ENCODE measurements at places on chromosomes 13 and 19.
A peak's percentile ranks its signal among the peaks of the same experiment; 100 is the strongest.

DNA sequence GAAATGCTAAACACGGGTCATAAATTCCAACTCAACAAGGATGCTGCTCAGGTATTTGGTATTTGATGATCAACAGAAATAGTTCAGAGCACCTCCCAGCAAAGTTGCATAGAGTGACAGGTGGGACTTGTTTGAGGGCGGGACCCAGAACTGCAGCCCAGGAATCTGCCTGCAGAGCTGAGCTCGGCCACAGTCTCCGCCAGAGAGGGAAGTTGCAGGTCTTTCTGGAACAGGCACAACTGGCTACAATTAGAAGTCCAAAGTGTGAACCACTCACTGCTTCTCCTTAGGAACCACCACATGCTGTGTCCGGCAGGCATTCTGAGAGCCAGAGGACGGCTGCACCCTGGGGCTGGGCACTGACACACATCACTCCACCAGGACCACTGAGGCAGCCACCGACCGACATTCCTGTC, 1.1 kb downstream of the SLC15A1 start:
- peak; percentile 73 for DNase-seq

GRCh38 chr19:3995607-3996006, 10.3 kb upstream of the EEF2 start:
- no peak for DNase-seq

- no peak for DNase-seq
Measured at GRCh38 chr13:71018544-71018943, 848.5 kb downstream of the DACH1 start.

DNA sequence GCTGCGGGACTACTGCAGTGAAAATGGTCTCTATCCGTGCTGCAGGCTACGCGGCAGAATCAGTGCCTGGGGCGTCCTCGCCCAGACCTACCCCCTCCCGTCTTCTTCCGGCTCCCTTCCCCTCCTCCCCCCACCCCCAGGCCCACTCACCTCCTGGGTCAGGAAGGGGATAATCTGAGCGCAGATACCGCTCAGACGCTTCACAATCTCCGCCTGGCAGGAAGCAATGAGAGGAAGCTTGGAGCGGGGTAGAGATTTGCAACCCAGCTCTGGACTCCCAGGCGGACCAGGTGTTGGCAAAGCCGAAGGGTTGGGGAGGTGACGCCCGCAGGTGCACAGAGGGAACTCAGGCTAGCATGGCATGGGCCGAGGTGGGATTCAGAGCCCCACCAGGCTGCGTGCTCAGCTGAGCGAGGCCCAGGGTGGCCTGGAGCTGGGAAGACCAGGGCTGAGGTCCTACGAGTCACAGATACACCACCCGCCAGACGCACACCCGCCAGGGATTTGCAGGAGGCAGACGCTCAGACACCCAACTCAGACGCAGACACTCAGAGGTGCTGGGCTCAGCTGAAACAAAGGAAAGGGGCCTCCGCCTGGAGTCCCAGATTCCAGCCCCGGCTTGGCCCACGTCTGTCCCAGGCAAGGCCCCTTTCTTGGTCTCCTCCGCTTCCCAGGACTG, 4.1 kb downstream of the TLE2 start:
- peak; percentile 45 for DNase-seq

- no peak for DNase-seq
Measured at GRCh38 chr13:91153372-91153771, 194.1 kb upstream of the MIR17HG start.

DNA sequence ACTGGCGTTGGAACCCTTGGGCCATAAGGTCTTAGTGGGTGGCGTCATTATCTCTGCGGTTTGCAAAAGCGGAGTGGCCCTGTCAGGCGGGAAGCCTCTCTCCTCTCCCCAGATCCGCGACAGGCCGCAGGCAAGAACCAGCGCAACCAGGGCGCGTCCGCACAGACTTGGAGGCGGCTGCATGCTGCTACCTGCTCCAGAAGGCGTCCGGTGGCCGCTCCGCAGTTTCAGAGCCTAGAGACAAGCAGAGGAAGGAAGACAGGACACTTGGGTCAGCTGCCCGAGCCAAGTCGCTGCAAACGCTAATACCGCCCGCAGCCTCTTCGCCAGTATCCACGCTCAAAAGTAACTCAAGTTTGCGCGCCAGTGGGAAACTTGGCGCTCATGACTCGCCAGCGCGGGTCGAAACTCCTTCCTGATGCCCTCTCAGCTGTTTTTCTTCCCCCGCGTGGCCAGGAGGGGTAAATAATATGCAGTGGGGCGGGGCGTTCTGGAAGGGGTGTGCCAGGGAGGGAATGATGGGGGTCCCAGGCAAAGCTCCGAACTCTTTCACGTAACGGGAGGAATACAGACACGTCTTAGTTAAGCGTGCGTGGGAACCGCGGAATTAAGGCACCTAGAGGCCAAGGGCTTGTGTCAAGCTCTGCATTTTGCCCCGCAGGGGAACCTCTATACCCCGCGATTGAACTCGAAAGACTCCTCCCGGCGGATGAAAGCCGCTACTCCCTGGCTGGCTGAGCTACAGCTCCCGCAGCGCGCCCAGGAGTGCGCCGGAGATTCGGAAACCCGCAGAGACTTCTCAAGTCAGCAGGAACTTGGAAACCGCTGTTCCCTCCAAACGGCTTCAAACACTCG, at the start of gene EDNRB:
TSS of gene EDNRB (minus strand) at position 441 of the 855 bp plus-strand sequence. CDS start at position 183, 258 bp downstream.
- peak; percentile 67 for DNase-seq

GRCh38 chr13:24630121-24630520, 50.1 kb upstream of the ATP12A start:
- DNase-seq: no peak

GRCh38 chr13:34964558-34964957, 22.5 kb downstream of the NBEA start:
- no peak for DNase-seq

- peak; percentile 5 for DNase-seq
Measured at GRCh38 chr19:2170219-2170618, 6.5 kb downstream of the DOT1L start.

- no peak for DNase-seq
Measured at GRCh38 chr19:27647423-27647822, 1565.5 kb downstream of the UQCRFS1 start.

DNA sequence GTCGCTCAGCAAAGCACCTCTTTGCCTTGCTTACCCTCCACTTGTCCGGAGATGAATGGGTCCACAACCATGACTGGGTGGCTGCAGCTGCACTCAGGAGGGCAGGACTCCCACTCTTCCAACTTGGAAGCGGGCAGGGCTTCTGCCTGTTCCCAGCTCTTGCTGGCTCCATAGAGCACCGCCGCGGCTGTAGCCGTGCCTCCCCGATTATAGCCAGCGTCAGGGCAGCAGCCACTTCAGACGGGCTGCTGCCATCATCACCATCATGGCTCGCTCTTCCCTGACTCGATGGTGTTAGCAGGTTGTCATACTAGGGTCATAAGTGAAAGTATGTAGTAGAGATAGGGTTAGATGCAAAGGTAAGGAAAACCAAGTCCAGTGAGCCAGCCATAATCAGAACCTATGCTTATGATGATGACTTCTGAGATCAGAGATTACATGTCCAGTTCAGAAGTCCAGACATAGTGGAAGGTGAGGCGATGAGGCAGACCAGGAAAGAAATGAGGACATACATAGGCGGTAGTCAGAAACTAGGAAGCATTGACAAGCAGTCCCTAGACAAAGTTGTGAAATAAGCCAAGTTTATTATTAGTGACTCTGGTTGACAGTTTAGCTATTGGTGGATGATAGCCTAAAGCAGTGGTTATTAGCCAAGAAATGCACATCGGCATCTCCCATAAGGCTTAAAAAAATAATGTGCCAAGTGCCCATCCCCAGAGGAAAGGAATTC, 4.4 kb upstream of the INTS6 start:
- DNase-seq: no peak

DNA sequence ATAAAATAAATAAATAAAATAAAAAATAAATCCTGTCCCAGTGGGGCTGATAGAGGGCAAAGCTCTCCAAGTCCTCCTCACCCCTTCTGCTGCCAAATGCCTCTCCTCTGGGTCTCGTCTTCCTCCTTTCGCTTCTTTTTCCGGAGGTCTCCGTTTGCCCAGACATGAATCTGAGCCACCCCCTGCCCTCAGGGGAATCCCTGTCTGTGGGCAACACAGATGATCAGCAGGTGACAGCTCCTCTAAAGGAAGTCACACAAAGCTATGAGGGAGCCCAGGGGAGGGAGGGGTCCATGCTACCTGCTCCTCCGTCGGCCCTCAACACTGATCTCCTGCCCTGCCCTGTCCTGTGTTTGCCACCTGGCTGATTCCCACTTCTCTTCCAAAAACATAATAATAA, 479 bp downstream of the TMEM150B start:
- DNase-seq: no peak

DNA sequence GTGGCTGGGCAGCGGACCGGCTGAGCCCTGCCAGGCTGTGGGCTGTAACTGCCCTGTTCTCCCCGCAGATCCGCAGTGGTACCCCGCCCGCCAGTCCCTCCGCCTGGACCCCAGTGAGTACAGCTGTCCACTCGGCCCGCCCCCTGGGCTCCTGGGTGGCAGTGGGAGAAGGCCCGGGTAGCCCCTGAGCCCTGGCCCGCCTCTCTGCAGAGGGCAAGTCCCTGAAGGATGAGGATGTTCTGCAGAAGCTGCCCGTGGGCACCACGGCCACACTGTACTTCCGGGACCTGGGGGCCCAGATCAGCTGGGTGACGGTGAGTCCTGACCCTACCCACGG, 8.3 kb downstream of the NDUFB7 start:
- DNase-seq: no peak

DNA sequence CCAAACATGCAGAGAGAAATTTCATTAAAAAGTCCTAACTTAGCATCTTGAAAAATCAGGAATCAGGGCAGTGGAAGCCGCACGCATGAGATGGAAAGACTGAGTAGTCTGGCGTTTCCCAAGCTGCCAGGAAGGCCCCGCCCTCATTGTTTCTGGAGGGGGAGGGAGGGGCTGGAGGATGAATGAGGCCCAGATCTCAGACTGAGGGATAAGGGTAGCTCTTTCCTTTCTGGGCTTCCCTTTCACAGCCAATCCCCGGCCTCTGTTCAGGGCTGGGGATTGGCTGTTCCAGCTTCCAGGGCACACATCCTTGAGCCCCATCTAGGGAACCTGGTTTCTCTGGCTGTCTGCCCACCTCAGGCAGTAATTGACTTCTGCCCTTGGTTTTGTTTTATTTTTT, 7.3 kb downstream of the C19orf53 start:
- peak; percentile 88 for DNase-seq

- DNase-seq: no peak
Measured at GRCh38 chr13:45336025-45336800, 4.8 kb downstream of the TPT1 start.

DNA sequence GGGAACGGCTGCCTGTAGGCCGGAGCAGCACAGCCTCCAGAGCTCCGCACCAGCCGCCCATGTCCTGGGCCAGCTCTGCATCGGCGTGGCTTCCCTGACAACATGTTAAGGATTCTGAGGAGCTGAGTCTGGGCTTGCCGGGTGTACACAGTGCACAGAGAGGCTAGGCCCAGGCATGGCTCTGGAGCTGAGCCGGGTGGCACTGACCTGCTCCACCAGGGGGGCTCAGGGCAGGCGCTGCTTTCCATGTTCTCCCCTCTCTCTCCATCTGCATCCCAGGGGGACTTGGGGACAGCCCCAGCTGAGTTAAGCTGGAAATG, 31.6 kb downstream of the AP1M1 start:
- DNase-seq: no peak

DNA sequence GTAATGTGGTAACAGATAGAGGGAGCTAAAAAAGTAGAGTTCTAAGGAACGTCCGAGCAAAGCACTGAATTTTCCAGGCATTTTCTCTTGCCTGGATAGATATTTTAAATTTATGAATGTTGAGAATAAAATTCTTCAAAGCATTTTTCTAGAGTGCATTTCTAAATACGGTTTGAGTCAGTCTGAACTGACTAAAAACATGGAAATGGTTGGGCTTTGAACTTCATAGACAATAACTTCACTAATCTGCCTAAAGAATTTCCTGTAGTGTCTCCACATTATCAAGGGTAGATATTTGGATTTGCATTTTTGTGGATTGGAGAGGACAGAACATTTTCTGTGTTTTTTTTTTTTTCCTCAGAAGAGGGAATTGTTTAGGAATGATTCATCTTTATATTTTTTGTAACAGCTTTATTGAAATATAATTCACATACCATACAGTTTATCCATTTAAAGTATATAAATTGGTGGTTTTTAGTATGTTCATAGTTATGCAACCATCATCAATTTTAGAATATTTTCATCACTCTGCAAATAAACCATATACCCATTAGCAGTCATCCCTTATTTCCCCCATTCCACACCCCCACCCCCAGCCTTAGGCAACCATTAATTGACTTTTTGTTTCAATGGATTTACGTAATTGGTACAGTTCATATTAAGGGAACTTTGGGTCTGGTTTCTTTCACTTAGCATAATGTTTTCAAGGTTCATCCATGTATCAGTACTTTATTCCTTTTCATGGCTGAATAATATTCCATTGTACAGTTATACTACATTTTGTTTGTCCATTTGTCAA, 20.7 kb downstream of the GARRE1 start:
- no peak for DNase-seq

DNA sequence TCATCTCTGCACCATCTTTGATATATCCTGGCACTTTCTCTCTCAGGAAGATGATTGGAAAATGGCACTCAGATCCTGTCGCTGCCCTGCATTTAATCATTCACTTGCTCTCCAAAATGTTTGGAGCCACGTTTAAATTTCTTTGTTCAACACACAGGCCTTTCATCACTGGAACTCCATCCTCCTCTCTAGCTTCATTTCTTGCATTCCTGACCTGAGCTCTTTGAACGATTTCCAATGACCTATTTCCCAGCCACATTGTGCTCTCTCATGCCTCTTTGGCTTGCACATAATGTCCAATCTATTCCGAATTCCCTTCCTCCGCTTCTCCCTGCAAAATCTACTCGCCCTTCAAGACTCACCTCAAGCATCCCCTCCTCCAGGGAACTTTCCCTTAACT, 287.4 kb upstream of the NBEA start:
- no peak for DNase-seq

DNA sequence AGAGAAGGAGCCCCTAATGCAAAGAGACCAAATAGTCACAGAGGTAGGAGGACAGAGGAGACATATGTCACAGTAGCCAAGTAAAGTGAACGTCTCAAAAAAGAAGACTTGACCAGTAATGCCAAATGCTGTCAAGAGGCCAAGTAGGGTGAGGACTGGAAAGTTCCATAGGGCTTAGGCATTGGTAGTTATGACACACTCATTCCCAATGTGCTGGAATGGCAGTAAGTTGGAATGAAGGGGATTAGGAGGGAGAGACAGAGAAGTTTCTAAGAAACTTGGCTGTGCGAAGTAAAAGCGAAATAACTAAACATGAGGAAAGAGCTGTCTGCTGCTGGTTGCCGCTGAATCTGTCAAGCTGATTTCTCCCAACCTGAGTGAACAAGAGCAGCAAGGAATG, 14.9 kb upstream of the FRY start:
- no peak for DNase-seq

DNA sequence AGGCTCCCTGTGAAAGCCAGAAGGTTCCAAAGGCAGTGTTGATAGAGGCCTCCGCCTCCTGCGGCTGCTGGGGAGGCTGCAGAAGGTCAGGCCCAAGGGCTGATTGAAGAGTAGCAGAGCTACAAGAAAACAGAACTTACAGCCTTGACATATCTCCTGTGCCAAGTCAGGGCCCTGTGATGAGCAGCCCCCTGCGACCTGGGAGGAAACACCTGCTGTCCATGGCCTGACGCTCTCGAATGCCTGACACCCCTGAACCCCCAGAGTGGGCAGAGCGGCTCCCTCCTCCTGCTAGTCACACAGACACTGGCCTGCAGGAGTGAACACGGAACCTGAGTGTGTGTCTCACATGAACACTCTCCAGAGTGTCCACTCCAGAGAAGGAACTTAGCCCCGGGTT, 38.2 kb upstream of the TUBGCP3 start:
- DNase-seq: no peak
